Stimulated activated CD8-positive, alpha-beta memory T cell treated with anti-CD3 and anti-CD28 coated beads, Interleukin-7, amount 100 ng/mL, for 24 hours (primary cell): ENCODE measurements at places on chromosomes 12 and 14.

DNA sequence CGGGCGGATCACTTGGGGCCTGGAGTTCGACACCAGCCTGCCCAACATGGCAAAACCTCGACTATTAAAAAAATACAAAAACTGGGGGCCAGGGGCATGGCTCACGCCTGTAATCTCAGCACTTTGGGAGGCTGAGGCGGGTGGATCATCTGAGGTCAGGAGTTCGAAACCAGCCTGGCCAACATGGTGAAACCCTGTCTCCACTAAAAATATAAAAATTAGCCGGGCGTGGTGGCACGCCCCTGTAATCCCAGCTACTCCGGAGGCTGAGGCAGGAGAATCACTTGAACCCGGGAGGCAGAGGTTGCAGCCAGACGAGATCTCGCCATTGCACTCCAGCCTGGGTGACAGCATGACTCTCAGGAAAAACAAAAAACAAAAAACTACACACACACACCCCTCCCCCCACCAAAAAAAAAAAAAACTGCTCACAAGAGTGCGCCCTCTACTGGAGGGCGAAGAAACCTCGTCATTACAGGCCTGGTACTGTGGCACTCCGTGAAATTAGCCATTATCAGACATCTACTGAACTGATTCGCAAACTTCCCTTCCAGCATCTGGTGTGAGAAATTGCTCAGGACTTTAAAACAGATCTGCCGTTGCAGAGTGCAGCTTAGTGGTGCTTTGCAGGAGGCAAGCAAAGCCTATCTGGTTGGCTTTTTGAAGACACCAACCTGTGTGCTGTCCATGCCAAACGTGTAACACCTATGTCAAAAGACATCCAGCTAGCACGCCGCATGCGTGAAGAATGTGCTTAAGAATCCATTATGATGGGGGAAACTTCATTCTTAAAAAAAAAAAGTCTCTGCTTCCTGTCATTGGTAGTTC, 7.7 kb downstream of the PPP1R3E start:
- no peak for DNase-seq

- no peak for DNase-seq
Observed at GRCh38 chr12:69515394-69515930, 45.3 kb downstream of the FRS2 start.

DNA sequence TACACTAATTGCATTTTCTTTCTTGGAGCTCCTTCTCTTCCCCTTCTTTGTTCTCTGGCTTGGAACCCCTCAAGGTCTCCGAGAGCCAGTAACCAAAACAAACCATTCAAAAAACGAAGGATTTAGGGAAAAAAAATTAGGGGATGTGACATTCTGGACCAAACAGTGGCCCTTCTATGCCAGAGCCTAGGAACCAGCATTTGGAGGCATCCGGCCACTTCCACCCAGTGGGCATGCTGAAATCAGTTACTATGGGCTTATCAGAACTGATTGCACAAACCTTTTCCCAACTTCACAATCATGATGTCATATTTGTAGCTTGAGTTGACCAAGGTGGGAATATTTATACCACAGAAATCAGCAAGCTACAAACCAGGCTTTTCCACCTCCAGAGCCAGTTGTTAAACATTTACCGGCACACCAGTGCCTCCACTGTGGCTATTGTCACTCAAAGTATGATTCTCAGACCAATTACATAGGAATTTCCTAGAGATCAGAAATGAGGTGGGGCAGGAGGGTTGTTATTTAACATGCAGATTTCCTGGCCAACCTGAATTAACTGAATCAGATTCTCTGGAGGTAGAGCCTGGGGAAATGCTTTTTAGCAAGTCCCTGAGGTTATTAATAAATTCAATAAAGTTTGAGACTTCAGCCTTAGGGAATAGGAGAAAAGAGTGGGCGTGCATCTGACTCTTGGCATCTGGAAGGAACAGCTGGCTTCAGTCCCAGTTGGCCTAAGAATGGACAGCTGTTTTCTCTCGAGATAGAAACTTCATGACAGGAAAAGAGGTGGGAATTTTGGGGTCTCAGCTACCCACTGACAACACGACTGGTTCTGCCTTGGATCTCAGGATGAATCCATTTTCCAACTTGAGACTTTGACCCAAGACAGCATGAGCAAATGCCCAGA, 273.9 kb downstream of the ZFP36L1 start:
- no peak for DNase-seq

GRCh38 chr14:63960926-63961567, 108.2 kb downstream of the SYNE2 start:
- no peak for DNase-seq

DNA sequence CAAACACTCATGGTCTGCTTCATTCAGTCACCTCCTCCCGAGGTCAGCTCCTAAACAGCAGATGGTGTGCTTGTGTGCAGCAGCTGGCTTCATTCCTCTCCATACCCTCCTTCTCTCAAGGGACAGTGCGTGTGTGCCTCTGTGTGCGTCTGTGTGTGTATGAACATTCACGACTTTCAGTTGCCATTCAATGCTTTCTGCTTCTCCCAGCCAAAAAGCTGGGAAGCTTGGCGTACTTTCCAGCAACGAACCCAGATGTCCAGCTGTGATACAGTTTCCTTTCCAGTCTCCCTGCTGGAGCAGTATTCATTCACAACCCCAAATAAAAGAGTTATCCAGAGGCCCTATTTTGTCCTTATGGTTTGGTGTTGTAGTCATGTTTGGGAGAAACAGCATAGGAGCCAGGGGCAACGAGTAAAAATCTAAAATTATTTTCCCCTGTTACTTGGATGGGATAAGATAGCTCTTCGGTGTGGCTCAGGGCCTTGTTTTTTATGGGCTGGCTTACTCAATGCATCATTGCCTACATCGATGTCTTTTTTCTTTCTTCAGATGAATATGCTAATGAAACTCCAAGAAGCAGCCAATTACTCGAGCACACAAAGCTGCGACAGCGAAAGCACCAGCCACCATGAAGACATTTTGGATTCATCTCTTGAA, 379.3 kb downstream of the NAV3 start:
- no peak for DNase-seq

- DNase-seq: no peak
Observed at GRCh38 chr14:90426663-90427062, 29.8 kb downstream of the CALM1 start.

GRCh38 chr14:104177411-104177810, 39.0 kb downstream of the KIF26A start:
- DNase-seq: no peak

DNA sequence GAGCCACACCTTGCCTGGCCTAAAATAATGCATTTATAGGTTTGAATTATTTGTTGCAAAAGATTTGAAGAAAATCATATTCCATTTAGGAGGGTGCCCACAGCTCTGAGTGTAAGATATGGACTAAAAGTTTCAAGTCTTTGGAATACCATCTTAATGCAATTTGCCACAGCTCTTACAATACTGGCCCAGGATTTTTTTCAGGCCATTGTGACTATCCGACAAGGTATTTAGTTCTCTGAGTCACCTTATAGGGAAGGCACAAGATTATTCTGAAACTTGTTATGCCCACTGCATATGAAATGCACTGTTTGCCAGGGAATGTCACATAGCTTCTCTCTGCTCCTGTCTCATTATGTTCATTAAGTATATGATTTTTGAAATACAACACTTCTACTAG, 29.6 kb upstream of the SLC6A13 start:
- no peak for DNase-seq

- no peak for DNase-seq
Observed at GRCh38 chr14:41606532-41607303, at the start of gene LRFN5. LRFN5 (plus strand) TSS chr14:41606876.

DNA sequence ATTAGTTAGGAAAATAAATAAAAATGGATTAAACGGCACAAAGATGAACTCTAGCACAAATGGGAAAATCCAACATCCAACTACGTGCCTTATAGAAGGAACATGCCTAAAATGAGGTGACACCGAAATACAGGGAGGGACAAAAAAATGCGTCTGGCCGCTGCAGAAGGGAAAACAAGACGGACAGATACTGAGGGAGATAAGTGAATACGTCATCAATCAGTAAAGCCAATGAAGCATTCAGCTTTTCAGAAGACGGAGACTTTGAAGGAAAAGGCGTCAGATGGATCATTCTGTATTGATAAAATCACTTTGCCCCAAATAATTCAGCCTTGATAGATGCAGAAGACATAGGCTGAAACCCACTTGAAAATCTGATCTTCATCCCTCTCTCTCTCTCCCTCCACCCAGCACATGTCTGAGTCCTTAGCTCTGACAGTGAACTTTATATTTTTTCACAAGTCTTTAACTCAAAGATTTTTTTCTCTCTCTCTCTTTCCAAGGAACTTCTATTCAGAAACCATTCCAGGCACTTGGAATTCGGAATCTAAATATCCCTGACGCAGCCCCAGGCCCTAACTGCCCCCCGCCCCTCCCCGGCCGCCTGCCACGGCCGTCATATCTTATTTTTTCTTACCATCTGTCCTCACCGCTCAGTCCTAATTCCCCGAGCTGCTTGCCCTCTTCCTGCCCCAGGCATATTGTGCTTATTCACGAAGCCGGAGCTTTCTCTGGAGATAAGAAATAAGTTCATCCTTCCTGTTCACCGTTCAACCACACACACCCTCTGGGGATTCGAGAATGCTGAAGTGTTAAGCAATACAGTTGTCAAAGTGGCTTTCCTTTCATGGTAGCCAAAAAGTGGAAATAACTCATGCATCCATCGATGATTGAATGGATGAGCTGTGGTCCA, 35.5 kb upstream of the RFLNA start:
- DNase-seq: no peak

DNA sequence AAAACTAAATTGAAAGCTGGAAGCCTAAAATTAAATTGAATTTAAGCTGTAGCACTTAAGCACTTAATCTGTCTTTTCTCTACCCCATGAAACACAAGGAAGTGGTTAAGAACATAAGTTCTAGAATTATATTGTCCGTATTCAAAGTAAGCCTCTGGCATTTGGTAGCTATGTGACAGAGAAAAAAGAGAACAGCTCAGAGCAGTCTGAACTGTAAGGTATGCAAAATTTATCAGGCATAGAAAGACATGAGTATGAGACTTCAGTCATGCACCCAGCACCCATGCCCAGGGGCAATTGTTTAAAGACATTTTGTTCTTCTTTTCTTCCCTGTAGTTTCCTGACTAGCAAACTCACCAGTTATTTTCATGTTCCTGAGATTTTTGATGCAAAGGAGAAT, 116.7 kb downstream of the KCNMB4 start:
- DNase-seq: no peak

DNA sequence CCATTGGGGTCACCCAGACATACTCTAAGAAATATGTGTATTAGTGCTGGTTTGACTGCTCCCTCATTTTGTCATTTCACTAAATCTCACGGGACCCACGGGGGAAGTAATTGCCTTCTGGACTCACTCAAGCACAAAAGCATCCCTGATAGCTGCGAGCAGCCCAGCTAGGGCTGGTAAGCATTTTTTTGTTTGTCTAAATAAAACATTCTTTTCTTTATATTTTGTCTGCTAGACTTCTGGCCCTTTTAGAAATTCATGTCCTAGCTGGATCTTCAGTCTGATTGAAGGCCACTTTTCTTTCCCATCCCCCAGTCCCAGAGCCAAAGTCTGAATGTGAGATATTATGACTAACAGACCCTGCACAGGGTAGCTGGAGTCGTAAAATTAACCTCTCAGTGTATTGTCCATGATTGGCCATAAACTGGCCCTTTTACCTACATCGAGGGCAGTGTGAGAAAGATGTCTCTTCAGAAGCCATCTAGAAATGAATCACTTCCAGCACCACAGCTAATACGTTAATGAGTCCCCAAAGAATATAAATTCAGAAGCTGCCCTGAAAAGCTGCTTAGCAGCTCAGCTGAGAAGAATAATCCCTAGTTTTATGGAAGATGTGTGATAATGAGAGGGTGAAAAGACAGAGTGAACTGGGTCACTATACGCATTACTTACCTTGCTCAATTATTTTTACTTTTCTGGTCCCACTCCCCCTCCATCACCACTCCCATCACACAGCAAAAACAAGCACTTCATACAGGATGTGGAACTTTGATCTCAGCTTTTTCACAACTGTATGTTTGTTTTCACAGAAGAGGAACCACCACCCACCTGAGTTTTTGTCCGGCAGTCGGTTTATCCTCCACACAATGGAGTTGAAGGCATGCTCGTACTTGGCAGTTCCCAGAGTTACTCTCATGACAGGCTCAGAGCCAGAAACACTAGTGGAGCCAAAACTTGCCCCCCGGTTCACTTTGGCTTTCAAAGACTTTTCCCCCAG, 55.6 kb upstream of the GTF2A1 start:
- no peak for DNase-seq

DNA sequence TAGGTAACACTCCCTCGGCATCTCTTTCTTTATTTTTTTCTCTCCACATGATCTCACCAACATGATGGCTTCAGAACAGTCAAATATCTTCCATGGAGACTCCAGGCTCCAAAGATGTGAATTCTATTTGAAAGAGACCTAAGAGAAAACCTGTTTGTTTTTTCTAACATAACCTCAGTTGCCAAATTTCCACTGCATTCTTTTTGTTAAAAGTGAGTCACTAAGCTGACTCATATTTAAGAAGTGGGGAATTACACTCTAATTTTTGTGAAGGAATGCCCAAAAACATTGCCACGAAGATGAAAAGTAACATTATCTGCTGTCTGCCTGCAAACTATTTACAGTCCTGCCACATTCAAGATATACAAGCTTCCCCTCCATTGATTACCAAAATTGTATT, 1337.6 kb downstream of the LRFN5 start:
- DNase-seq: no peak

DNA sequence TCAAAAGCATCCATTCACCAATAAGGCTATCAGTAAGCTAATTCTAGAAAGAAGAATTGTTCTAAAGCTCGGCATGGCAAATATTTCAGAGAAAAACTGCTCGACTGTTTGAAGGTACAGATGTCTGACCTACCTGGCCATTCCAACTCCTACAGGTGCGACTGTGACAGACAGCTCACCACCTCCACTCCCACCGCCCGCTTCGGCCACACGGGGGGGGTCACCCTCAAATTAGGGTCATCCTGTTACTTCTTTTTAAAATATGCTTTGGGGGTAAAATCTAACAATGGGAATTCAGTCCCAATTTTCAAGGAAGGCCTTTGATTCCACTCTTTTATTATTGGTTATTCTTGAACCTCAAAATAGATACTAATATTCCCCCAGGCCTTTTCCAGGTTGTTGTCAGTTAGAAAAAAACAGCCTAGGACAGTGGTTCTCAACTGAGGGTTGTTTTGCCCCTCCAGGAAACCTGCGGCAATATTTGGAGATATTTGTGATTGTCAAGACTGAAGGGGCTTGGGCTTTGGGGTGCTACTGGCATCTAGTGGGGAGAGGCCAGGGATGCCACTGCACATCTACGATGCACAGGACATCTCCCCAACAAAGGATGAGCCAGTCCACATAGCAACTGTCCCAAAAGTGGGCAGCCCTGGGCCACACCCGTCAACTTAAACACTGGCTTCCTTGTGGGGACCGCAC, 81.2 kb downstream of the BCL11B start:
- no peak for DNase-seq

GRCh38 chr12:109693653-109694600, 19.7 kb upstream of the FAM222A start:
- no peak for DNase-seq

DNA sequence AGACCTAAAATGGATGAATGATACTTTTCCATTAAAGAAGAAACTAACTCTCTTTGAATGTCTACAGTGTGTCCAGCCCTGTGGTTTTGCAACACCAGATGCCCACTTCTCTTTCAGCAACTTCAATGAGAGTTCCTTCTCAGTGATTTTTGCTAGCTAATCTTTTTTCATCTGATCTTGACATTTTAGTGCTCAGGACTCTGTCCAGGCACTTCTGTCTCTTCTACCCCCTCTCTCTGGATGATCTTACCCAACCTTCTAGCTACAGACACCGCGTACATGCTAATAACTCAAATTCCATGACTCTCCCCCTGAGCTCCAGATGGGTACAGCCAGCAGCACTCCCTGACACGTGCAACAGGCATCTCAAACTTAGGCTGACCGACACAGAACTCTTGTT, 161.1 kb upstream of the FOXN3 start:
- no peak for DNase-seq
